ENCODE measurements at places on chromosomes 11 and 22. TPM values are rescaled to one million over a fixed set of nuclear protein-coding genes. Genes with fewer than 3 reads are reported as not detected.

The C22orf42 gene
- not detected for total RNA-seq

The CFAP68 gene
- 27.2 TPM for total RNA-seq

The OR4A16 gene
- not detected for total RNA-seq

The C1QTNF6 gene
- 1.6 TPM for total RNA-seq

The NAGA gene
- 14.3 TPM for total RNA-seq

The AGBL2 gene
- 0.14 TPM for total RNA-seq

The MAP6 gene
- 5.2 TPM for total RNA-seq

The OLFML1 gene
- total RNA-seq = 8.5 TPM

The TMPRSS4 gene
- total RNA-seq = not detected

The H19 gene
- 611 TPM for total RNA-seq

The MOV10L1 gene
- total RNA-seq = not detected

The SLC37A2 gene
- 4.2 TPM for total RNA-seq

The OR10D3 gene
- not detected for total RNA-seq

The OR51Q1 gene
- total RNA-seq = not detected

The LIF gene
- total RNA-seq = 0.27 TPM

The ELMOD1 gene
- total RNA-seq = 0.41 TPM

The DEFB131B gene
- total RNA-seq = not detected

The MS4A12 gene
- not detected for total RNA-seq

The NPTXR gene
- 19.7 TPM for total RNA-seq

The MFRP gene
- total RNA-seq = not detected

The KCNJ1 gene
- total RNA-seq = not detected

The CD3G gene
- total RNA-seq = 0.78 TPM

The F2 gene
- not detected for total RNA-seq

The FAM227A gene
- 0.27 TPM for total RNA-seq

The KRTAP5-2 gene
- total RNA-seq = not detected

The APOL1 gene
- total RNA-seq = 22.1 TPM

The FOSL1 gene
- 0.27 TPM for total RNA-seq

The MMP10 gene
- not detected for total RNA-seq

The OR2D2 gene
- not detected for total RNA-seq

The HSD17B12 gene
- total RNA-seq = 61.2 TPM

The EFEMP2 gene
- total RNA-seq = 83.1 TPM

The ZNF215 gene
- 0.60 TPM for total RNA-seq

The TMPRSS5 gene
- total RNA-seq = 0.38 TPM

The GPHA2 gene
- total RNA-seq = not detected

The ADAMTS15 gene
- 45.6 TPM for total RNA-seq

The LRRC56 gene
- 0.16 TPM for total RNA-seq

The TSSK2 gene
- total RNA-seq = not detected

Measured in Right ventricle myocardium inferior (tissue), 1 donor.